ENCODE measurements at places on chromosomes 16 and 17.
A peak's percentile ranks its signal among the peaks of the same experiment; 100 is the strongest.

- DNase-seq = peak; percentile 62
Measured at GRCh38 chr17:31699281-31699680, 159.8 kb downstream of the COPRS start.

GRCh38 chr16:67552476-67552875 lies 9.8 kb upstream of the CTCF start:
- peak; percentile 71 for DNase-seq

DNA sequence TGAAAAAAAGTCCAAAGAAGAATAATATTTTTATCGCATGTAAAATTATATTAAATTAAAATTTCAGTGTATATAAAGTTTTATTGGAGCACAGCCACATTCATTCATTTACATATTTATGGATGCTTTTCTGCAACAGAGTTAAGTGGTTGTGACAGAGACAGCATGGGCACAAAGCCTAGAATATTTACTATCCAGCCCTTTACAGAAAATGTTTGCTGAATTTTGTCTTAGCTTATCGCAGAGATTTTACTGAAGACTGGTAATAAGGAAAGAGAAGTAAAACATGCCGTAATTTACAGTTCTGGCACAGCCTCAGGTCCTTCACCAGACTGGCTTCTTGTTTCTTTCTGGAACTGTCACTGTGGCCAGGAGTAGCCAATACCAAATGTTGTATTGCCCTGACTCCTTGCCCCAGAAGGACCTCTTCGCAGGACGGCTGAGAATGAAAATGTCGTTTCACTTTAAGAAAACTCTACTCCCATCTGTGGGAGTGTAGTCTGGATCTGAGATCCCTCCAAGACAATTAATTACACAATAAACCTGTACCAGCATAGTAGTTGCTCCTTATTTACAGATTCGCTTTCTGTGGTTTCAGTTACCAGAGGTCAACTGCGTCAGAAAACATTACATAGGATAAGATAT lies 94.9 kb upstream of the GOT2 start:
- DNase-seq = no peak

DNA sequence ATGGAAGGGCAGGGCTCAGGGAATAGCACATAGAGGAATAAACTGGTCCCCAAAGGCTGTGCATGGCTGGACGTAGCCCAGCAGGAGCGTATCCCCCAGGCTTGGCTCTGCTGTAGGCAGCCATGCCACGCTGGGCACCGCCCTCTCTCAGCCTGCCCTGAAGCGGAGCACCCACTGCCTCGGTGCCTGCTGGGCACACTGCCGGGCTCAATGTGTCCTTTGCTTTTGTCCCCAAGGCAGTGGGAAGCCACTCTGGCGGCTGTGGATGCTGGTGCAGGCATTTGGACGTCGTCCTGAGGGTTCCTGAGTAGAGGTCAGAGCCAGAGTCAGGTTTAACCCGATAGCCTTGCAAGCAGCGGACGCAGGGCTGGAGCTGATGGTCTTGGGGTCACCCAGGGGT lies 141.0 kb downstream of the ENGASE start:
- DNase-seq = no peak

DNA sequence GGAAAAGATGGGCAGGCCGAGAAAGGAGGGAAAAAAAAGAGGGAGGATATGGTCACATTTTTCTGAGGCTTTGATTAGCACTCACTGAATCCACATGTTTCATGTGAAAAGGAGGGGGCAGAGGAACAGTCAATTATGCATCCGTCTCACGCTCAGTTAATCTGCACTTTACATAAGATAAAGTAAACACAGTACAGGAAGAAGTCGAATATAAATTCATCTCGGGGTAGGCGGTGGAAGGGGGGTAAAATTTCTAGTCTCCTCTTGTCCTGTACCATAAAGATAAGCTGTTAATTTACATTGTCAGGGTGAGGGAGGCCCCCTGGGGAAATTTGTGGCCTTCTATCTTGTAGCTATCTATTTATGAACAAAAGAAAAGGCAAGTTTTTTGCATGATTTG lies 73.1 kb upstream of the CES5A start:
- no peak for DNase-seq

- peak; percentile 51 for DNase-seq
Measured at GRCh38 chr17:65532101-65532890, 29.2 kb downstream of the AXIN2 start.

- DNase-seq = peak; percentile 90
Measured at GRCh38 chr17:78130437-78131101, at the start of gene TMC8. TMC8 (plus strand) TSS chr17:78130771; CDS start chr17:78131589, 818 bp downstream.

GRCh38 chr17:15238057-15238456 lies 27.1 kb downstream of the PMP22 start:
- DNase-seq = no peak

- DNase-seq = no peak
Measured at GRCh38 chr16:23595246-23595950, 718 bp downstream of the NDUFAB1 start.

- no peak for DNase-seq
Measured at GRCh38 chr16:30430428-30430970, 669 bp upstream of the DCTPP1 start.

DNA sequence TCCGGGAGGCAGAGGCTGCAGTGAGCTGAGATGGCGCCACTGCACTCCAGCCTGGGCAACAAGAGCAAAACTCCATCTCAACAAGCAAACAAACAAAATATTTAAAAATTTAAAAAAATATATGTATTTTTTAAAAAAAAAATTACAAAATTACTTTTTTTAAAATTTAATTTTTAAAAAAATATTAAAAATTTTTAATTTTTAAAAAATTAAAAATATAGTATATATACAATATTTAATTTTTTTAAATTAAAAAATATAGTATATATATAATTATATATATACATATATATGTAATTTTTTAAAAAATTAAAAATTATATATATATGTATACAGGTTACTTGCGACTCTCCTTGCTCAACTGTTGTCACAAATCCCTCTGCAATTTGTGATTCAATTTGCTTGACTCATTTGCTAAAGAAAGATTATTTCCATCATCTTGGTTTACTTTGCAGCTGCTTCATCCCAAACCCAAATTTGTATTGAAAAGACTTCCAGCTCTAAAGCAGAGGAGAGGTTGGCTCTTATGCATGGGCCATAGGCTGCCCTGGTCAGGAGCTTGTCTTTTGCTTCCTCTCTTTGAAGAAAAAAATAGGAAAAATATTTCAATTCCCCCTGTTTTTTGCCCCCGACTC lies 247.4 kb upstream of the IRX3 start:
- DNase-seq = no peak

DNA sequence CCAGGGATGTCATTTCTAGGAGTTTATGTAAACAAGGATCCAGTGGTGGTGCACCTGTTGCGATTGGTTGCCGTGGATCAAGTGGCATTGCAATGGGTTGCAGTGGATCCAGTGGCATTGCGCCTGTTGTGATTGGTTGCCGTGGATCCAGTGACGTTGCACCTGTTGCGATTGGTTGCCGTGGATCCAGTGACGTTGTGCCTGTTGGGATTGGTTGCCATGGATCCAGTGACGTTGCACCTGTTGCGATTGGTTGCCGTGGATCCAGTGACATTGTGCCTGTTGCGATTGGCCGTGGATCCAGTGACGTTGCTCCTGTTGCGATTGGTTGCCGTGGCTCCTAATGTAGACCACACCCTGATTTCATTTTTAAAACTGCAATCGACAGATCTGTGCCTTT lies 56.2 kb upstream of the CRISPLD2 start:
- DNase-seq = no peak

- DNase-seq = peak; percentile 63
Measured at GRCh38 chr17:63445571-63445953, 544 bp downstream of the CYB561 start.

GRCh38 chr17:66578781-66579489 lies 256.0 kb upstream of the CACNG5 start:
- DNase-seq = no peak

- no peak for DNase-seq
Measured at GRCh38 chr16:48225456-48225855, 18.6 kb upstream of the LONP2 start.

DNA sequence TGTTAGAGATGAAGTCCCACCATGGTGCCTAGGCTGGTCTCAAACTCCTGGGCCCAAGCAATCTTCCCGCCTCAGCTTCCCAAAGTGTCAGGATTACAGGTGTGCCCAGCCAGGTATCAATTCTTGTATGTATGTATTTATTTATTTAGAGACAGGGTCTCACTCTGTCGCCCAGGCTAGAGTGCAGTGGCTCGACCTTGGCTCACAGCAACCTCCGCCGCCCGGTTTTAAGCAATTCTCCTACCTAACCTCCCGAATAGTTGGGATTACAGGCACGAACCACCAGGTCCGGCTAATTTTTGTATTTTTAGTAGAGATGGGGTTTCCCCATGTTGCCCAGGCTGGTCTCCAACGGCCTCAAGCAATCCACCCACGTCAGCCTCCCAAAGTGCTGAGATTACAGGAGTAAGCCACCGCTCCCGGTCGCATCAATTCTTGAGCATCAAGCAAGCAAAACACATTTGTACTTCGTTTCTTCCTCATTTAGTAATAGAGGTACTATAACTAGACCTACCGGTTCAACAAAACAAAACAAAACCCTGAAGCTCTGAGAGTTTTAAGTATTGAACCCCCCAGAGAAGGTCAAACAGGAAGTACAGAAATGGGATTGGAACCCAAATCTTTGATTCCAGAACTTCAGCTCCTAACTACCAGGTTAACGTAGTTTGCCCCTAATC lies 1.0 kb upstream of the ZNF500 start:
- DNase-seq = peak; percentile 59

- no peak for DNase-seq
Measured at GRCh38 chr16:70588565-70588964, 57.8 kb upstream of the IL34 start.

DNA sequence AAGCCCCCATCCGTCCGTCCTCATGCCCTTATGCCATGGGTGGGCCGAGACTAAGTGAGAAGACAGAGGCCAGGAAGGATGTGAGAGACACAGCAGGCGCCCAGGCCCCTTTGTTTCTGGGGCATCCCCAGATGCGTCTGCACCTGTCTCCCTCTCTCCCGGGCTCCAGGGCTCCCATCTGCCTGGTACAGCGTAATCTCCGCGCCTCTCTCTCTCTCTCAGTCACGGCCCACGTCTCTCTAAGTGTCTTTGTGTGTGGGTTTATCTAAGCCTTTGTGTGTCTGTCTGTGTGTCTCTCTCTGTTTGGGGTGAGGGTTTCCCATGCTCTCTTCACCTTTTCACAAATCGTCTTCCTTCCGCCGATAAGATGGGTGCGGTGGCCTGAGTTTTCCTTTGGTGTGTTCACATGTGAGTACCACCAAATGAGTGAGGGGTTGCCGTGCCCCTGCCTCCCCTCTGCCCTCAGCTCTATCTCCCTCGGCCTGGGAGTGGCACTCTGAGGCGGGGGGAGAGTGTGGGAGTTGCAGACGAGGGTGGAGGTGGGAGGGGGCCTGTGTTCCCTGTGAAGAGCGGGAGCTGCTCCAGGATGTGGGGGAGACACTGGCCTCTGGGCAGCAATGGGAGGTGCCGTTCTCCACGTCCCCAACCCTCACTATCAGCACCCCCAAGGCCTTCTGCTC lies 25.8 kb upstream of the ABCC3 start:
- DNase-seq = no peak

GRCh38 chr16:76157629-76158028 lies 119.6 kb upstream of the CNTNAP4 start:
- DNase-seq = peak; percentile 7

GRCh38 chr17:61467416-61468262 lies 15.4 kb downstream of the TBX4 start:
- peak; percentile 27 for DNase-seq

GRCh38 chr16:87093804-87094555 lies 223.2 kb downstream of the C16orf95 start:
- no peak for DNase-seq

DNA sequence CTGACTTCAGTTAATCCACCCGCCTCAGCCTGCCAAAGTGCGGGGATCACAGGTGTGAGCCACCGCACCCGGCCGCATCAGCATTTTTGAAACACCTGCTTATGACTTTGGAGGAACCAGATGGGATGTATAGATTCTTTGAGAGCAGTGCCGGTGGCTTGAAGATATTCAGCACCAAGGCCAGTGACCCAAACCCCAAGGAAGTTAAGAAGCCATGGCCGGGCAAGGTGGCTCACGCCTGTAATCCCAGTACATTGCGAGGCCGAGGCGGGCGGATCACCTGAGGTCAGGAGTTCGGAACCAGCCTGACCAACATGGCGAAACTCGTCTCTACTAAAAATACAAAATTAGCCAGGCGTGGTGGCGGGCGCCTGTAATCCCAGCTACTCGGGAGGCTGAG lies 43.9 kb downstream of the TRARG1 start:
- DNase-seq = peak; percentile 71

GRCh38 chr17:38559051-38559879 lies 46.5 kb downstream of the SRCIN1 start:
- peak; percentile 90 for DNase-seq

DNA sequence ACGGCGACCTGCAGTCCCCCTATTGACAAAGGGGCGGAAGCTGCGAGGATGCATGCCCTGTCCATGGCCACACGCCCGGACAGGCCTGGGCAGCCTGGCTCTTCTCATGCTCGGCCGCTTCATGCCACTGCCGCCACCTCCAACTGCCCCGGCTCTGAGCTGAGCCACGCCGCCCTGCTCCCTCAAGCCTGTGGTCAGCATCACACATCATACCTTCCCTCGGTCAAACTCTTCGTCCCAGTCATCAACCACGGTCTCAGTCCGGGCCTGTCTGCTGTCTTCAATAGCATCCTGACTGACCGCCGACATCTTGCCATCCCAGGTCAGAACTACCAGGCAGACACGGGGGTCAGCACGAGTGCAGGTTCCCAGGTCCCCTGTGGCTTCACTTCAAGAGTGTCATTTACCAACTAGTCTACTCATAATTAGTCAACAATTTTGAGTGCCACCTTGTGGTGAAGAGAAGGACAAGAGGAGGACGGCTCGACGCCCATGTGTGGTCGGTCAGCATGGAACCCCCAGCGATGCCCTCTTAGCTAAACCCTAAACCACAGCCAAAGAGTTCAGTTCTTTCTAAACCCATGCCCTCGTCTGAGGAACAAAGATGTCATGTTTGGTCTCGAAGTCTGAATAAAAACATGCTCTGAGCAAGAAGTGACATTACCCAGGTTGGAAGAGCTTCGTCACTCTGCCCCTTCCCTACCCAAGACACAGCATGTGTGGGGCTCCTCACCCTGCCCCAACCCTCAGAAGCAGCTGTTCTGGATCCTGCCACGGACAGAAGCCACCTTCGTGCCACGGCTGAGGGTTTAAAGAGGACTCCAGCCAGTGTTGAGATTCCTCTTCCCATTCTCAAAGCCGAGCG lies 16.9 kb upstream of the CYTH1 start:
- peak; percentile 48 for DNase-seq

- DNase-seq = no peak
Measured at GRCh38 chr17:50423553-50424159, 2.4 kb upstream of the ACSF2 start.

DNA sequence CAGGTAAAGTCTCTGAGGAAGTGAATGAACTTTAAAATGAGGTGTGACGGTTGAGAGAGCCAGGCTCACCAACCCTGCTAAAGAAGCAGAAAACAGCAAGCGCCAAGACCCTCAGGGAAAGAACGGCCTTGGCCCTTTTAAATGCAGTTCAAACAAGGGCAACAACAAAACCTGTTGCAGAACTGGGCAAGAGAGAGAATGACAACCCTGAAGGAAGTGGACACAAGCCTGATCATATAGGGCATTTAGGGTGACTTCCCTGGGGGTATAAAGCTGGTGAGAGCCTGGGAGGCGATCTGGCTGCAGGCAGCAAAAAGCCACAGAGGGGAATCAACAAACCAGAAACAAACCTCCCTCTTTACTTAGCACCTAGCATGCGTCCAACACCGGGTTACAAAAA lies 1.0 kb downstream of the CPPED1 start:
- no peak for DNase-seq

- peak; percentile 68 for DNase-seq
Measured at GRCh38 chr17:2416010-2416734, 15.3 kb upstream of the MNT start.

All from RPMI8226 (cell line).